Left forelimb (tissue), 1 donor: ENCODE measurements at places on chromosomes 3 and 15.

DNA sequence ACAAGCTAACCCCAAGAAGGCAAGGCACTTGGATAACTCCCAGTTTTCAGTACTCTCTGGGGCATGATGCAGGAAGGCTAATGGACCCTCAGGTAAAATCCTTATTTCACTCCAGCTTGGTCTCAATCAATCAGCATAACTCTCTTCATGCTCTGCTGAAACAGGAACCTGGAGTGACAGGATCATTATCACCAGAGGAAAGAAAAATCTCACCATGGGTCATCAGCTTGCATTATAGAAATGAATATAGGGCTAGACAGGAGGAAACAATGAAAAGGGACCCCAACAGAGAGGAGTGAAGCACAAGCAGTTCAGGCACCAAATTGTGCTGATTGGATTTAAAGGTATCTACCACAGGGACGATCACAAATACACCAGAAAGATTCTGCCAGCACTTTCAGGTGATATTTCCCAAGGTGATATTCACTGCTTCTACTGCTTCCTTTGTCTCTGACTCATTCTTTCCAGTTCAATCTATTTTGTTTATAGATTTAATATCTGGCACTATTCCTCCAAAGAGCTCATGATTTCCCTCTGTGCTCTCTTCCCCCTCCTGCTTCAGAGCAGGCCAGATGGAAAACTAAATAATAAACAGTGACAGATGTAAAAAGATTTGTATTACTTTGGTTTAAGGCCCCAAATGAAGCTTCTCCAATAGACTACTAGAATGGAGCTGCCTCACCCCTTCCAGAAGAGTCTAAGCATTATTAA lies 22.9 kb upstream of the THUMPD3 start:
- DNase-seq, result no peak

DNA sequence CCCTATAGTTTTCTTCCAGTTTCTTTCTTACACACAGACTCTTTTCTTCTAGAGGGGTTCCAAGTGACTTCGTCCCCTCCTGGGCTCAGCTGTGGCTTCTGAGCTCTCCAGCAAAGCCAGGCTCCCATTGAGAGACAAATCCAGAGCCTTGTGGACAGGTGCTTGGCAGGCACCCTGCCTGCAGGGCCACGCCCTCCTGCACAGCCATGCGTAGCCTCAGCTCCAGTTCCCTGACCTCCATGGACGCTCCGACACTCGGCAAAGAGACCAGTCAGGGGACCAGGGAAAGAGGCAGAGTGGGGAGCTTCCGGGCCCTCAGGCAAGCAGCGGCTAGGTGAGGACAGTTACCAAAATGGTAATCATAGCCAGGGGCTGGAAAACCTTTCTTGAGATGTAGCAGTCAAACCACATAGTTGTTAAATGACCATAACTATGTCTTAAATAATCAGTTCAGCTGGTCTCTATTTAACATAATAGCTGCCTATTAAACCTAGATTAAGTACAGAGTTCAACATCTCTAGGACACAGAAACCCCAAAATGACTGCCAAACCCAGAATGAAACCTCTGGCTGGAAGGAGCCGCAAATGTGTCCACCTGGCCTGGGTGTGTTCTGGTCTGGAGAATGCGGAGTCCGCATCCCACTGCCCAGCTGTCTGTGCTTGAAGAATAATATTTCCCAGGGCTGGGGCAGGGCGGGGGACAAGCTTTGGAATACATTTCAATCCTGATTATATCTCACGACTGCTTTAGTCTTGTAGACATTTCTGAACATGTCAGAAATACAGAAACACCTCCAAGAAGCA lies 69.3 kb upstream of the RGMA start:
- DNase-seq, result no peak

- no peak for DNase-seq
Measured at GRCh38 chr3:23489300-23490158, 286.4 kb downstream of the UBE2E2 start.

DNA sequence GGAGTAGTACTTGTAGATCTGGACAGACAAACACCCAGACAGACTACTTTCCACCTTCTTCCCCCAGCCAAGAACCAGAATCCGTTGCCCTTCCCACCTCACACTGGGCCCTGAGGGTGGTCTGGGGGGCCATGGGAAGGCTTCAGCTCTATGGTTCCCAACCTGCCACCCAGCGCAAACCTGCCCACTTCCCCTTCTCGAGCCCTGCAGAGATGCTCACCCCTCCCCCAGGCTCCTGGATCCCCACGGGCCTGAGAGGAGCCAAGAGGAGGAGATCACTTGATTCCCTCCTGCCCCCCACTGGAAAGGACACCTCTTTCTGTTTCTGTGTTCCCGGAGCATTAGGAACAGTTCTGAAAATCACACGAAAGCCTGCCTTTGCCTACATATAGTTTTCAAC lies 8.7 kb downstream of the STRA6 start:
- DNase-seq, result no peak

GRCh38 chr3:195583831-195584542 lies at the start of gene APOD:
TSS of gene APOD (minus strand) at chr3:195583940. CDS start at chr3:195579461, 4,479 bp downstream.
- DNase-seq, result no peak

GRCh38 chr15:54518156-54518882 lies 540.1 kb downstream of the UNC13C start:
- no peak for DNase-seq

DNA sequence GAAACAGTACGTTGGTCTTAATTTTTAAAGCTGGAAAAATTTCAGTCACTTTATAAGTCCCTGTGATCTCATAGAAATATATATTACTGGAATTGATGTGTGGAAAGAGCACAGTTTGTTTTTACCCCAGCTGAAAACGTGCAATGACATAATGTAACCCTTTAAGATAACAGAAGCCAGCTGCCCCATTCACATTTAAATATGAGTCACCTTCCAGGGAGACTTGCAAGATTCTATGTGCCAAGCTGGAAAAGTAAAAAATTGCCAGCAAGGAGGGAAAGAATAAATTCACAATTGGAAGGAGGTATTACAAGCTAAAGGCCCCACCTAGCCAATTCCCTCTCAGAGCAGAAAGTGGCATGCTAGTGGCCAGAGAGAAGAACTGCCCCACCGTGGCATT lies 50.2 kb downstream of the SAMMSON start:
- no peak for DNase-seq

DNA sequence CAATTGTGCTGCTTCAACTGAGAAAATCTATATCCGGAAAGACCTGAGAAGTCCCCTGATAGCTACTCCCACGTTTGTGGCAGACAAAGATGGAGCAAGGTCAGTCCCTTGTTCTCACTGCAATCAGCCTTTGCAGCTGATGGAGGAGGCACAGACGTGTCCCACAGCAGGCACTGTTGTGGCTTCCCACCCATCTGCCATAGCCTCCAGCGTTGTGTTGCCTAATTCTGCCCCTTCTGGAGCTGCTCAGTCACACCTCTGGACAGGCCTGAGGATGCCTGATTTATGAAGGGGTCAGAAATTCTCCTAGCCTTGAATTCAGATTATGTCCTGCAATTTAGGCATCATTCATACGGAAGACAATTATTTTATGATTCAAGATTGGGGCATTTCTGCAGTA lies 41.9 kb downstream of the MRPS25 start:
- DNase-seq, result no peak

GRCh38 chr15:67017311-67017710 lies 48.1 kb upstream of the SMAD3 start:
- no peak for DNase-seq

DNA sequence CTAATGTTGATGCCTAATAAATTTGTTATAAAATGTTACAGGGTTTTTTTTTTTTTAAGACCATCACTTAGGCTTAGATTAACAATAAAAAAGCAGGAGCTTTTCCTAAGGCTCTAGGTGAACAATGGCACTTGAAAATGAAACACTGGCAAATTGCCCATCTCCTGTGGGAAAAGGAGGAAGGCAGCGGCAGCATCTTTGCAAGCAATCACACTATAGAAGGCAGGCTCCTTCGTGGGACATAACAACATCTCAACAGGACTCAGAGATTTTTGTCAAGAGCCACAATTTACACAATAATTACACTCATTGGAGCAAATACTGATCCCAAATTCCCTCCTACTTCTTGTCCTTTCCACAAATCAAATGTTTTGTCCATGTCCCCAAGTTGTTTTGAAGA lies 646.7 kb downstream of the ROBO2 start:
- DNase-seq, result no peak

- DNase-seq, result no peak
Measured at GRCh38 chr15:95259513-95259912, 1028.2 kb downstream of the MCTP2 start.

GRCh38 chr15:46652266-46652665 lies 1017.4 kb downstream of the SQOR start:
- no peak for DNase-seq

DNA sequence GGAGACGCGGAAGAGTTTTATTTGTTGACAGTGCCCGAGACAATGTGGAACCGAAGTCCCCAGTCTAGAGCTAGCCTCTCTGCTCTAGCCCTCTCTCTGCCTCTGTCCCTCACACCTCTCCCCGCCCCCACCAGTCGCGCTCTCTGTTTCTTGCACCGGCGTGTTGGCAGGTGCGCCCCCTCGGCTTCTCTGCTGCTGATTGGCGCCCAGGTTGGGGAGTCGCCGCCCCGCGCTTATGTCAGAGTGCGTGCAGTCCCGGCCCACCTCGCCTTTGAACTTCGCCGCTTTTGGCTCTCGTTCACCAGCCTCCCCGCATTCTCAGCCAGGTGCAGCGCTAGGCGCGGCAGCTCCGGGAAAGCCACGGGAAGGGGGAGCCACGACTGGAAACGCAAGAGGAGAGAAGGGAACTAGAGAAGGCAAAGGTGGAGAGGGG lies at the start of gene SOX14:
Gene SOX14 (plus strand): TSS at position 315 of the 433 bp plus-strand sequence. CDS start 470 bp downstream, outside the sequence.
- DNase-seq, result no peak

DNA sequence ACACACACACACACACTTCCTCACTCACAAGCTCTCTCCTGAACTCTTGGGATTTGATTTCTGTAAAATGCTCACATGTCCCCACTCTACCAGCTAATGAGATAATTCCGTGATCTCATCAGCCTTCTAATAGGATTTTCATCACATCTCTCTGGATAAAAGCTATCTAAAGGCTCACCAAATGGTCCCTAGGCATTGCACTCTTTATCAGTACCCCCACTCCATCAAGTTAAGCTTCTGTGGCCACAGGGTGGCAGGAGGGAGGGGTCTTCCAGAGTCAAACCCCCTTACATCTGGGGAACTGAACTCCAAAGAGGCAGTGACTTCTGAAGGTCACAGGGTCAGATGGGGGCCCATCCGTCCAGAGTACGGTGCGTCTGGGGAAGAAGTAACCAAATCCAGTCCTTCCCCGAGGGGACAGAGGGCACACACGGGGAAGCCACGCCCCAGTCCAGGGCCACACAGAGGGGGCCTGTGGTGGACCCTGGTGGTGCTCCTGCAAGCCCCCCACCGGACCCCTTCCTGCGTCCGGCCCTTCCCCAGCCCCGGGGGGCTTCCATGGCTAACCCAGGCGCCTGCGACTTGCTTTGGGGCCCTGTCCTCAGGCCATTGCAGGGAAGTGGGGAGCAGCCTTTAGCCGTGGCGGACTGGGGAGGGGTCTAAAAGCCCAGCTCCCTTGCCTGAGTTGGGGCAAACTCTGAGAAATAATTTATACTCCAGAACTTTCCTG lies 25.5 kb downstream of the CPN2 start:
- DNase-seq, result no peak

DNA sequence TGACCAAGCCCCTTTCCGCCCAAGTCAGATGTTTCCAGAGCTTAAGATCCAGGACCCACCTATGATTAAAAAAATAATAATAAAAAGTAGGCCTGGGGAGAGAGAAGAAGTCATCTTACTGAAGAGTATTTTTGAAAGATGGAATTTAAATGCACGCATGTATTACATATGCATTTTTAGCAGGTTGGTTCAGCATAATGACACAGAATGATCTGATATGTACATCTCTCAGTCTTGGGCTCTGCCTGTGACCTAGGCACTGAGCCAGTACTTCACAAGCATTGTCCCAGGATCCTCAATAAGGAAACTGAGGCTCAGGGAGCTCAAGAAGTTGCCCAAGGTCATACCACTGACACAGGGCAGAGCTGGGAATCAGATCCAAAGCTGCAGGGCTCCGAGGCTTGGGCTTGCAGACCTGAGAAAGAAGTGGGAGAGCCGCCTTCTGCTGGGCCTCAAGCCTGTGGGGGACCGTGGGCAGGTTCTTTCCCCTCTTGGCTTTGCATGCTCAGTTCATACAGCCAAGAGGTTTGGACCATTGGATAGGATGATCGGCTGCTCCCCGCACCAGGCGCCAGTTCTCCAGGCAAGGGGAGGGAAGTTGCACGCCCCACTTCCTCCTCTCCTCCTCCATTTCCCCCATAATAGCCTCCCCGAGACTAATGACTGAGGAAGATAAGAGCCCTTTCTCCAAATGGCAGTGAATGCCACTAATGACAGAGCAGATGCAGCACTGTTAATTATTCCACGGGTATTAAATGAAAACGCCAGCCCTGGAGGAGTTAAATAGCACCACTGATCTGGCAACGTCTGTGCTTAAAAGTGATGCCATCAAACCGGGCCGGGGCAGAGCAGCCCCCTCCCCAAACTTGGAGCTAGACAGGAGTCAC lies 6.9 kb downstream of the SLC6A1 start:
- no peak for DNase-seq

- DNase-seq, result no peak
Measured at GRCh38 chr3:134252766-134253165, 2.1 kb upstream of the RYK start.

DNA sequence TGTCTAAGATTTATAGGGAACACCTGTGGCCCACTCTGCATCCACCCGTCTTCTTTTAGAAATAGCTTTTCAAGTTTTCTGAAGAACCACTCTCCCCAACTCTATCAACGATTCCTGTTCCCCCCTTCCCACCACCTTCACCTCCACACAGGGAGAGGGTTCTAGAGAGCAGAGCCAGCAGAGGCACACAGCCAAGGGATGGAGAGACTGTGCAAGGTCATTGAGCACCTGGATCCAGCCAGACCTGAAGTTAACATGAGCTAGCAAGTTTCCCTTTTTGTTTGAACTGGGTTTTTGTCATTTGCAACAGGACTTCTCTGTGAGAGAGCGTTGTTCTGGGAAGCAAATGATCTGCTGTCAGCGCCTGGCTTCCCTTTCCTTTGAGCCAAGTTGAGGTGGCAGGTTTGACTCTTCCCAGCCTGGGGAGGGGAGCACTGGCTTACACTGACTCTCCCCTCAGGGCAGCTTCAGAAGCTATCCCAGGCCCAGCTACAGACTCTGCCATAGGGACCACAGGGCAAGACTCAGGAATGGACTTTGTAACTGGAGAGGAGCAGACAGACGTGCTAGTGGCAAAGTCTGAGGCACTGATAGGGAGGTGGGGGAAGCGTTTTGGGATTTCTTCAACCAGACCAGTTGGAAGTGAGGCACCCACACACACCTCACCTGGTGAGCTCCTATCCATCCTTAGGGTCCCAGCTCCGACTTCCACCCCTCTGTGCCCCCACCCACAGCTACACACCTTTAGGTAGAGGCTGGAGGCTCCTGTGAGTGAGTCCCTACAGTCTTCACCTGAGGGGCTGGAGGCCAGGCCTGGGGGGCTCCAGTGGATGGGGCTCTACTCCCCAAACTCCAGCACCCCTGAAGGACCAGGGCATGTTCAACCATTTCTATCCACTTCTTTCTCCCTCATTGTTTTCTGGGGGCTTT lies 19.4 kb upstream of the PLXNA1 start:
- DNase-seq, result no peak

- no peak for DNase-seq
Measured at GRCh38 chr3:59782664-59783063, 732.8 kb upstream of the CFAP20DC start.

GRCh38 chr3:174098746-174099145 lies 701.2 kb downstream of the NLGN1 start:
- no peak for DNase-seq

GRCh38 chr15:40762919-40763800 lies 708 bp upstream of the GCHFR start:
- peak; percentile 84 for DNase-seq
